Right atrium auricular region (tissue), 2 donors: ENCODE measurements at places on chromosomes 2 and 18. TPM values are rescaled to one million over a fixed set of nuclear protein-coding genes. Genes with fewer than 3 reads are reported as not detected.

GRCh38 chr18:51051105-51051712 lies 21.2 kb downstream of the SMAD4 start:
- peaks cover 40% of the 10 kb centered on the region for H3K36me3 ChIP-seq
- no peak overlapping the region for H3K27ac ChIP-seq
- H3K4me1 ChIP-seq: peaks cover 4% of the 10 kb centered on the region
- no peaks in the 10 kb centered on the region for H3K27me3 ChIP-seq
- no peak for DNase-seq
- H3K4me3 ChIP-seq: no peak overlapping the region

Gene MDH1B
- 1.1 TPM for total RNA-seq

- no peak for DNase-seq
- H3K4me3 ChIP-seq: no peak overlapping the region
- no peaks in the 10 kb centered on the region for H3K27me3 ChIP-seq
- H3K4me1 ChIP-seq: no peaks in the 10 kb centered on the region
Measured at GRCh38 chr18:8341481-8342230, 267.6 kb upstream of the RAB12 start.

DNA sequence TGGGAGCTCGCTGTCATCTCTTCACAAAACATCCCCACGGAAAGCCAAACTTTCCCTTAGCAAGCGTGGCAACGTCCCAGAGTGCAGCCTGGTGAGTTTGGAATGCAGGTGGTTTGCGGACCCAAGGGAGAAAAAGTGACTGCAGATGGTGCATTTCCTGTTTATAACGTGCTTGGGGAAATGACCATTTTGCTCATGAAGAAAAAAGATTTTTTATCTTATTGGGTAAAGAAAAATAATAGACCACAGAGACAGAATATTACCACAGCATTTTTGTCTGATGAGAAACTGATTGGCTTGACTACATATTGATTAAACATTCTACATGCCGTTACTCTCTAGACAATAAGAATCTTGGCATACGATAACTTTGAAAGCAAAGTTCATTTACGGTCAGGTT lies 136.5 kb downstream of the COPS8 start:
- H3K4me3 ChIP-seq: no peak overlapping the region
- no peaks in the 10 kb centered on the region for H3K4me1 ChIP-seq
- DNase-seq: peak; percentile 56
- H3K36me3 ChIP-seq: no peaks in the 10 kb centered on the region

- peak overlapping the region; percentile 89 for H3K27ac ChIP-seq
- peaks cover 8% of the 10 kb centered on the region for H3K36me3 ChIP-seq
- DNase-seq: no peak
- H3K4me1 ChIP-seq: peaks cover 24% of the 10 kb centered on the region
- no peaks in the 10 kb centered on the region for H3K27me3 ChIP-seq
- H3K4me3 ChIP-seq: peak overlapping the region; percentile 81
Measured at GRCh38 chr18:59357928-59358327, 1.1 kb downstream of the LMAN1 start.

DNA sequence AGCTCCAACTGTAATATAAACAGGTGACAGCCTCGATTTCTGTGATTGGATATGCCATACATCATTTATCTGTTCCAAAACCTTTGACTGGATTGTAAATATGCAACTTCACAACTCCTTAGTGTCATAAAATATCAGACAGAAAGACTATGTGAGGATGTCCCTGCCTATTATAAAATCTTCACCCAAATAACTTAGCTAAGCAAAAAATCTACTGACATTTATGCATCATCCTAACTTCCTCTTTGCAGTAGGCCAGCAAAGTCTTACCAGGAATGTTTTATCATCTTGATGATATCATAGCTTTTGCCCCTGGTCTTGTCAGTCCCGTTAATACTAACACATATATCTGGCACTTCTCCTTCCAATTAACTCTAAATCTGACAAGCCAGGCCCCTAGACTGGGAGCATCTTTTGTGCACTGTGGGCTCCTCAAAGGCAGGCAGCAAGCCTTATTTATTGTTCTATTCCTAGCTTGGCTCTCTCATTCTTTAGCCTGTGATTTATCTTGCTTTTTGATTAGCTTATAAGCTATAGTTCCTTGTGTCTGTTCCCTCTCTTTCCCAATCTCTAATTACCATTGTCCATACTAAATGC lies 356.5 kb upstream of the HNMT start:
- DNase-seq: no peak
- no peak overlapping the region for H3K4me3 ChIP-seq
- H3K27me3 ChIP-seq: no peaks in the 10 kb centered on the region
- no peak overlapping the region for H3K27ac ChIP-seq
- H3K4me1 ChIP-seq: no peaks in the 10 kb centered on the region
- no peaks in the 10 kb centered on the region for H3K36me3 ChIP-seq

Gene REG3G
- total RNA-seq: not detected

DNA sequence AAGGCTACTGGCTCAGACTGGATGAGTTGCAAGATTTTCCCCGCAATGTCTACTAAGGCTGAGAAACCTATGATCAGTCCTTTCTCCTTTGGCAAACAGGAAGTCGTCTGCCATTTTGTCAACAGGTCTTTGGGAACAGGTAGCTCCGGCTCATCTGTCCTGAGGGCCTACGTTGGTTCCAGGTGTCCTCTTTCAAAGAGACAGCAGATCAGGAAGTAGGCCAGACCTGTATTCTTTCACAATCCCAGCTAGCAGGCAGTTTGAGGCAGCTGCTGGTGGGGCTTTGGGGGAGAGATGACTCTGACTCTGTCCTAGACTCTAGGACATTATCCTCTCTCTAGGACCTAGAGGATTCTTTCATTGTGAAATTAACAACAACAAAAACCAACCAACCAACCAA lies 98.6 kb downstream of the ACTR2 start:
- no peaks in the 10 kb centered on the region for H3K4me1 ChIP-seq
- no peak overlapping the region for H3K27ac ChIP-seq
- H3K36me3 ChIP-seq: peaks cover 20% of the 10 kb centered on the region
- H3K27me3 ChIP-seq: no peaks in the 10 kb centered on the region
- H3K4me3 ChIP-seq: no peak overlapping the region
- DNase-seq: no peak

DNA sequence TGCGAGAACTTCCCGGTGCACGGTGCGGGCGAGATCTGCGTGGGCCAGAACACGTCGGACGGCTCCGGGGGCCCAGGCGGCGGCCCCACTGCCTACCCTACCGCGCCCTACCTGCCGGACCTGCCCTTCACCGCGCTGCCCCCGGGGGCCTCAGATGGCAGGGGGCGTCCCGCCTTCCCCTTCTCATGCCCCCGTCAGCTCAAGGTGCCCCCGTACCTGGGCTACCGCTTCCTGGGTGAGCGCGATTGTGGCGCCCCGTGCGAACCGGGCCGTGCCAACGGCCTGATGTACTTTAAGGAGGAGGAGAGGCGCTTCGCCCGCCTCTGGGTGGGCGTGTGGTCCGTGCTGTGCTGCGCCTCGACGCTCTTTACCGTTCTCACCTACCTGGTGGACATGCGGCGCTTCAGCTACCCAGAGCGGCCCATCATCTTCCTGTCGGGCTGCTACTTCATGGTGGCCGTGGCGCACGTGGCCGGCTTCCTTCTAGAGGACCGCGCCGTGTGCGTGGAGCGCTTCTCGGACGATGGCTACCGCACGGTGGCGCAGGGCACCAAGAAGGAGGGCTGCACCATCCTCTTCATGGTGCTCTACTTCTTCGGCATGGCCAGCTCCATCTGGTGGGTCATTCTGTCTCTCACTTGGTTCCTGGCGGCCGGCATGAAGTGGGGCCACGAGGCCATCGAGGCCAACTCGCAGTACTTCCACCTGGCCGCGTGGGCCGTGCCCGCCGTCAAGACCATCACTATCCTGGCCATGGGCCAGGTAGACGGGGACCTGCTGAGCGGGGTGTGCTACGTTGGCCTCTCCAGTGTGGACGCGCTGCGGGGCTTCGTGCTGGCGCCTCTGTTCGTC lies 1.7 kb downstream of the FZD7 start:
- H3K4me3 ChIP-seq: peak overlapping the region; percentile 66
- peaks cover 47% of the 10 kb centered on the region for H3K4me1 ChIP-seq
- DNase-seq: no peak
- peak overlapping the region; percentile 97 for H3K27ac ChIP-seq

Gene UGT1A10
- total RNA-seq: not detected

GRCh38 chr18:51074605-51075004 lies 44.6 kb downstream of the SMAD4 start:
- H3K4me1 ChIP-seq: no peaks in the 10 kb centered on the region
- DNase-seq: no peak
- H3K27me3 ChIP-seq: no peaks in the 10 kb centered on the region
- peaks cover 26% of the 10 kb centered on the region for H3K36me3 ChIP-seq
- H3K4me3 ChIP-seq: no peak overlapping the region
- H3K27ac ChIP-seq: no peak overlapping the region

- H3K4me3 ChIP-seq: no peak overlapping the region
- H3K4me1 ChIP-seq: no peaks in the 10 kb centered on the region
- no peak overlapping the region for H3K27ac ChIP-seq
- DNase-seq: no peak
Measured at GRCh38 chr2:964562-964961, 13.9 kb downstream of the SNTG2 start.

GRCh38 chr18:58113337-58113736 lies 69.3 kb downstream of the NEDD4L start:
- no peaks in the 10 kb centered on the region for H3K27me3 ChIP-seq
- DNase-seq: no peak
- H3K4me3 ChIP-seq: no peak overlapping the region
- H3K27ac ChIP-seq: no peak overlapping the region
- no peaks in the 10 kb centered on the region for H3K4me1 ChIP-seq
- H3K36me3 ChIP-seq: no peaks in the 10 kb centered on the region

Gene MLPH
- 108 TPM for total RNA-seq

- no peaks in the 10 kb centered on the region for H3K4me1 ChIP-seq
- H3K27me3 ChIP-seq: no peaks in the 10 kb centered on the region
- no peak overlapping the region for H3K27ac ChIP-seq
- H3K4me3 ChIP-seq: no peak overlapping the region
Measured at GRCh38 chr18:52077251-52077983, 262.6 kb upstream of the DCC start.
